ENCODE measurements at places on chromosomes 12 and 14.

DNA sequence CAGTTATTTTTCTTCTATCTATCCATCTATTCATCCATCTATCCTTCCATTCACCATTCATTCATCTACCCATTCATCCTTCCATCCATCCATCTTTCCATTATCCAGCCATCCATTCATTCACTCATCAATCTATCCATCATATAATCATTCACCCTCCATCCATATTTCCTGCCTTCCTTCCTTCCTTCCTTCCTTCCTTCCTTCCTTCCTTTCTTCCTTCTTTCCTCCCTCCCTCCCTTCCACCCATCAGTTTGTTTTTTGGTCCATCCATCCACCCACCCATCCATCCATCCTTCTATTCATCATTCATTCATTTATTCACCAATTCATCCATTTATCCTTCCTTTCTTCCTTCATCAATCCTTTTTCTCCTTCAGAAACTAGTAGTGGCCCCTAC is 34.3 kb upstream of the NOS1 start:
- no peak for DNase-seq
- H3K27me3 ChIP-seq = no peaks in the 10 kb centered on the region
- no peak overlapping the region for H3K27ac ChIP-seq
- no peaks in the 10 kb centered on the region for H3K36me3 ChIP-seq
- no peak overlapping the region for H3K4me3 ChIP-seq

- H3K36me3 ChIP-seq = no peaks in the 10 kb centered on the region
- no peak for DNase-seq
- no peak overlapping the region for H3K4me3 ChIP-seq
- no peaks in the 10 kb centered on the region for H3K27me3 ChIP-seq
- no peak overlapping the region for H3K27ac ChIP-seq
- H3K4me1 ChIP-seq = peaks cover 32% of the 10 kb centered on the region
Observed at GRCh38 chr14:98231210-98231609, 1040.8 kb downstream of the BCL11B start.

DNA sequence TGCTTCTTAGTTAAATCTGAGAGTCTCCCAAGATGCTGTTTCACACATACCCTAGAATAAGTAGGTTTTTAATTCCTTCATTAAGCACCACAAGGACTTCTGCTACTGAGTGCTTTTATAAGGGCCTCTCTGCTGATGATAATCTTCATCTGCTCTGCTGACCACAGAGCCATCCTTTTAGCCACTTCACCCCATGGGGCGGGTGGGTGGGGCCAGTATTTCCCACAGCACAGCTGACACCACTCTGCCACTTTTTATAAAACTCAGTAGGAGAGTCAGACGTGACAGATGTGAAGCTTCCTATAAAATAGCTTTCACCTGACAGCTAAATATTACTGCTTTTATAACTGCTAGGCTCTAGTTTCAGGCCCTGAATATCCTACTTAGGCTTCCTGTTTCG is 20.3 kb downstream of the FCF1 start:
- no peak overlapping the region for H3K4me3 ChIP-seq
- H3K27ac ChIP-seq = no peak overlapping the region
- no peaks in the 10 kb centered on the region for H3K27me3 ChIP-seq
- H3K4me1 ChIP-seq = peaks cover 9% of the 10 kb centered on the region

GRCh38 chr12:32270818-32271710 is 128.3 kb upstream of the FGD4 start:
- peaks cover 2% of the 10 kb centered on the region for H3K36me3 ChIP-seq
- no peak for DNase-seq
- peak overlapping the region; percentile 42 for H3K27ac ChIP-seq
- no peak overlapping the region for H3K4me3 ChIP-seq
- peaks cover 12% of the 10 kb centered on the region for H3K4me1 ChIP-seq
- no peaks in the 10 kb centered on the region for H3K27me3 ChIP-seq

- H3K27me3 ChIP-seq = peaks cover 45% of the 10 kb centered on the region
- peak; percentile 10 for DNase-seq
- peaks cover 9% of the 10 kb centered on the region for H3K4me1 ChIP-seq
- peak overlapping the region; percentile 85 for H3K27ac ChIP-seq
Observed at GRCh38 chr12:2064071-2064507, 11.3 kb downstream of the CACNA1C start.

GRCh38 chr14:74506411-74506851 is 12.9 kb downstream of the ISCA2 start:
- no peak overlapping the region for H3K4me3 ChIP-seq
- peaks cover 4% of the 10 kb centered on the region for H3K4me1 ChIP-seq
- H3K27me3 ChIP-seq = no peaks in the 10 kb centered on the region
- no peaks in the 10 kb centered on the region for H3K36me3 ChIP-seq
- H3K27ac ChIP-seq = no peak overlapping the region
- DNase-seq = no peak

- DNase-seq = no peak
- H3K36me3 ChIP-seq = no peaks in the 10 kb centered on the region
- no peak overlapping the region for H3K27ac ChIP-seq
- H3K27me3 ChIP-seq = no peaks in the 10 kb centered on the region
- H3K4me1 ChIP-seq = no peaks in the 10 kb centered on the region
Observed at GRCh38 chr12:25761356-25761755, 197.1 kb upstream of the RASSF8 start.

- H3K4me1 ChIP-seq = no peaks in the 10 kb centered on the region
- no peak overlapping the region for H3K4me3 ChIP-seq
- H3K27me3 ChIP-seq = no peaks in the 10 kb centered on the region
- no peak overlapping the region for H3K27ac ChIP-seq
Observed at GRCh38 chr12:83261998-83262397, 575.3 kb downstream of the TMTC2 start.
